ENCODE measurements at places on chromosomes 7 and 10.

GRCh38 chr10:154348-154747, 19.1 kb downstream of the ZMYND11 start:
- DNase-seq = no peak

DNA sequence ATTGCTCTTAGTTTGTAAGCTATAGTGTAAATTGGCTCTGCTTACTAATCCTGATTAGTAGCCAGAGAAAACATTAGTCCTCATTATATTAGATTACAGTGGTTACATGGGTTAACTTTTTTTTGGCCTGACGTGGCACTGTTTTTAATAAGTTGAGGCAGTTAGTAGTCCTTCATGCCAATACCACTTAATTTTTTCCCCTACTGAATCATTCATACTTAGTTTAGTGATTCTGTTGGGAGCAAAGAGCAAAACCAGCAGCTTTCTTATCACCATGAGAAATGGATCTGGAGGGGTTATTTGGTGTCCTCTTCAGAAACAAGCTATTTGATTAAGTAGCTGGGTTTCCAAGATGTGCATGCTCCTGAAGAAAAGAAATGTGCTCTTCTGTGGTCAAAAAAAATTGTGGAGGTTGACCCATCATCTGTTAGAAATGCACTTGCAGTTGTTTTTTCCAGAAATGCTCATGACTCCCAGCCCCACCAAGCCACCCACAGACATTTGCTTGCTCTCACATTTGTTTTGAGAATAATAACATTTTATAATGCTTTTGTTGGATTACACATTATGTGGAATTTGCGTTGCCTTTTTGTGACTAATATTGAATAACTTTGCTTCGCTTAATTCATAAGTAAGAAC, 258.5 kb downstream of the HDAC9 start:
- DNase-seq = no peak

DNA sequence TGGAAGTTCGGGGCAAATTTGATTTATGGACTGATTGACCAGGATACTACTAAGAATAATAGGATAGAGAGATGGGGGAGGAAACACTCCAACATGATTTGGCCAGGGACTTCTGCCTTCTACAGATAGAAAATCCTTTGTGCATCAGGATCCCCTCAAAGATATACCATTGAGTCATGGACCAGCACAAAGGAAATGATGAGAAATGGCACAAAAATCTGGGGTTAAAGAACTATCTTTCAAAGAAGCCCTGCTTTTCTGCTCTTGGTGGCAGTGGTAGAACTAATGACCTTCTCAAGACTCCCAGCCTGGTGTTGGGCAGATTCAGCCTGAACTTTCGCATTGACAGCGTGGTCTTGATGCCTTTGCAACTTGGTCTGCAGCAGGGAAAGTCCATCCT, 27.6 kb upstream of the LAMB1 start:
- DNase-seq = no peak

- DNase-seq = no peak
Measured at GRCh38 chr10:76918106-76918505, 719.5 kb downstream of the KCNMA1 start.

DNA sequence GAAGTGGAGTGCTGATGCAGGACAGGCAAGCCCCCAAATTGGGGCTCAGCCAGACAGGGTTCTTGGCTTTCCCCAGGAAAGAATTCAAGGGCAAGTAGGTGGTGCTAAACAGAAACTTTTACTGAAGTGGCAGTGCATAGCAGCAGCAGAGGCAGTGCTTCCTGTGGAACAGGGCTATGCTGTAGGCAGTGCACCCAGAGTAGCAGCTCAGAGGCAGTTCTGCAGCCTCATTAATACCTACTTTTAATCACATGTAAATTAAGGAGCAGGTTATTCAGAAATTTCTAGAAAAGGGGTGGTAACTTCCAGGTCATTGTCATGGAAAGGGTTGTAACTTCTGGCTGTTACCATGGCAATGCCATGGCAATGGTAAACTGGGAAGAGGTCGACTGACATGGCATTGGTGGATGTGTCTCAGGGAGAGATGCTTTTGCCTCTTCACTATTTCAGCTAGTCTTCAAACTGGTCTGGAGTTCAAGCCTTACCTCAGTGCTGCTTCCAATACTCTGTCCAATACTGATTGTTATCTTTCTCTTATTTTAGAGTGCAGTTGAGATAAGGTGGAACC, 29.2 kb downstream of the PRSS58 start:
- DNase-seq = no peak

- DNase-seq = no peak
Measured at GRCh38 chr7:116534790-116535189, 10.0 kb downstream of the CAV1 start.

DNA sequence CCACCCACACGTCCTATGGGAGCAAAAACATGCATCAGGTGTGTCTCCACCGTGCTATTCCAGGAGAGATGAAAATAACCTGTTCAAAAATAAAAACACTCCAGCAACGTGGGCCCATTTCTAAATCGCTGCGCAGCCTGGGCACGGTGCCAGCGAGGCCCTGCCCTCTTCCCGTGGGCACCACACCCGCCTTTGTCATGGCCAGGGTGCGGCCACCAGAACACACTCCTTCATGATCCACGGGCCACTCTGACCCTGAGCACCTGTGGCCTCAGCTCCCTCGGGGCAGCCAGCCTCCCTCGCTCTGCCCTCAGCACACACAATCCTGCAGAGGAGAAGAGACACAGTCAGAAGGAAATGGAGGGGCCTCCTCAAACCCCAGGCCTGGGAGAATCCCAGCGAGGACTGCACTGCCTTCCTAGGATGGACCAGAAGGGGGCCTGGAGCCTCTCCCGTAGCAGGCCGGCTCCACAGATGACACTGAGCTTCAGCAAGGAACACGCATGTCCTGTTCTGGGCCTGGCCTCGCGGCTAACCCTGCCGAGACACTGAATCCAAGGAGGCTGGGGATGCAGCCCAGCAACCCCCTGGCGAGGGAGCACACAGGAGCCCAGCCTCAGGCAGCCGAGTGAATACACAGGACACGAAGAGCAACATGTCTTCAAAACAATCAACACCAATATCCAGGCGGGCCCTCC, 169.0 kb downstream of the MAD1L1 start:
- DNase-seq = no peak

- DNase-seq = no peak
Measured at GRCh38 chr10:101282947-101283346, 53.7 kb upstream of the LBX1 start.

- no peak for DNase-seq
Measured at GRCh38 chr7:70634610-70635068, 497.3 kb upstream of the GALNT17 start.

DNA sequence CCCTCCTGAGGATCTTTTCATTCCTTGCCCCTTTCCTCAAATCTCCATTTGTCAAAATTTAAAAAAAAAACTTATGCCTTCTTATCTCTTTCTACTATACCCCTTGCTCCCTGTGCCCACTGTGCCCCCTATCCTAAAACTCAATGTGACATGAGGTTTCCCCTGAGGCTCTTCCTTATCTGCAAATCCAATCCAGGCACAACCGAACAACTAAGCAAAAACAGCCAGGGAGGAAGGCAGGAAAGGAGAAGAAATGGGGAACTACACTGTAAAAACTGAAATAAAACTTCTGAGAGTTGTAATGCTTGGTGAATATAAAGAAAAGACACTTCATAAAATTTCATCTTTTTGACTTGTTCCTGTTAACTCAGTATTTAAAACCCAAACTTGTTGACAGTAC, 54.2 kb downstream of the CRPPA start:
- DNase-seq = no peak

DNA sequence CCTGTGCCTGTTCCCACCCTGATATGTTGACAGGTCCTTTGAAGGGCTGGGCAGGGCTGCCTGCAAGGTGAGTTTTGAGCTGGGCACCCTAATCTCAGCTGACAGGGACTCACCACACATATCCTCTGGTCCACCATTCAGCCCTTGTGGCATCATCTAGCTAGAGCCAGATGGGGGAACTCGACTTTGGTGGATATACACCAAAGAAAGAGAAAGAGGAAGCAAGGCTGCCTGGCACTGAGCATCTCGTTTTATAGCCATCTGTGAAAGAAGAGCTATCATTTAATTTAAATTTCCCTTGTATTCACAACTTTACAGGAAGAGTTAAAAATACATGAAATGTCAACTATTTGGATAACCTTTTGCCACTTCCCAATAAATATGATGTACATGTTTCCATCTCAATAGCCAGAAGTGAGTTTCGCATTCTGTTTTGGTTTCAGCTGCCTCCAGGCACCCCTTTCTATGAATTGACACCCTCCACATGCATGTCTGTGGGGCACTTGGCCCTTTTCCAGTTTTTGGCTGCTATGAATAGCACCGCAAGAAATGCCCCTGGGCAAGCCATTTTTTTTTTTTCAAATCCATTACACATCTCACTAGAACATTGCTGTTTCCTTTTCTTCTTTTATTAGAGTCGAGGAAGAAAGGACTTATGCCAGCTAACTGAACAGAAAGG, 22.9 kb upstream of the GRB10 start:
- no peak for DNase-seq

DNA sequence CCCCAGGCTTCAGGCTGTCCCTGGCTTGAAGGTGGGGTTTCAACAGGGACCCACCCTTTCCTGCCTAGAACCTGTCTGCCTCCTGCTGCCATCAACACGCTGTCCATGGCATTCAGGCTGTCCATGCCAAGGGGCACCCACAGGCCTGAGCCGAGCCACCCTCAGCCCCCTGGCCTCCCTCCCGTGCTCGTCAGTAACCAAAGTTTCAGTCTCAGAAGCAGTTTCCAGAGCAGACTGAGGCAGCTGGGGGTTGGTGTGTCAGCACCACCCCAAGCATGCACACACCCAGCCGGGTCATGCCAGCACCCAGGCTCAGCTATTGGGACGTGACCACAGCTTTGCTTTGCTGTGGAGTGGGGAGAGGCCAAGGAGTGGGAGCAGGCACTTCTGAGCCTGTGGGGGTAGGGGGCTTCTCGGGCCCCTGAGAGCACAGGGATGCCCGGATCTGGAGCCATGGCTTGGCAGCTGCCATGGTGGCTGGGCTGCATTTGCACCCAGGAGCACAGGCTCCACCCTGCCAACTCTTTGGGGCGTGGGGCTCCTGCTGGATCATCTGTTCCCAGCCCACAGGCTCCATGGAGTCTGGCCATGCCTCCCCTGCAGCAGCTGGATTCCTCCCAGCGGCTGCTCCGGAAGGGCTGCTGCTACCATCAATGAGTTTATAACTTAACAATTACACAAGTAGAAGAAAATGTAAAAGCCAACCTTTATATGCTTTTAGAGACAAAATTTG, 314.5 kb upstream of the SEMA3C start:
- no peak for DNase-seq

- DNase-seq = no peak
Measured at GRCh38 chr7:155676052-155676451, 31.6 kb downstream of the RBM33 start.

- no peak for DNase-seq
Measured at GRCh38 chr7:34850681-34851080, 186.6 kb downstream of the DPY19L1 start.

DNA sequence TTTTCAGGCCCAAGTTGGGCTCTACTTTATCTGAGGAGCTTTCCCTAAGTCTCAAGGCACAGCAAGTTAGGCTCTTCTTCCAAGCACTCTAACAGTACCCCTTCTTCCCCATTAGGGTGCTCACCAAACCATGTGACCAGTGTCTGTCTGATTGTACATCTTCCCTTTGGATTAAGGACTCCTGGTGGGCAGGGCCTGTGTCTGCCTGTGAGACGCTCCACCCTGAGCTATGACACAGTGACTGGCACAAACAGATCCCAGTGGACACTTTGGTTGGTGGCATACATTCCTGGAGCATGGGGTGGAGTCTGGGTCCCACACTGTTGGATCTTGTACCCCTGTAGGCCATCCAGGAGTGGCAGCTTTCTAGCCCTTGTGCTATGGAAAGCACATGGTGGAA, 23.8 kb downstream of the PLPP4 start:
- no peak for DNase-seq

DNA sequence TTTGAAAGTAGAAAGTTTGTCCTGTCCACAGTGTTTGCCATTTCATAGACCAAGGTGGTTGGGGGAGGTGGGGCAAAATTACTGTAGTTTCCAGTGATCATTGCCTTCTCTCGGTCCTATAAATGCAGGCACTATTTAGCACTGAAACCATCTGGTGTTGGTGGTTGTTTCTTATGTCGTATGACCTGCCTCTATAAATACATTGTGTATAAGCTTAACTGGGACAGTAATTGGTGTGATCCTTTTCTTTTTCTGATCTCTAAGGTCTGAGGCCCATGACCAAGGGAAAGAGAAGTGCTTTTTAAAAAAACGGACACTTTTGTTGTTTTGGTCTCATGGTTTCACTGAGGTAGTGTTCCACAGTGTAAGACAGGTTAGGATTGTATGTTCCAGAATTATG, 63.1 kb downstream of the AUTS2 start:
- DNase-seq = no peak

DNA sequence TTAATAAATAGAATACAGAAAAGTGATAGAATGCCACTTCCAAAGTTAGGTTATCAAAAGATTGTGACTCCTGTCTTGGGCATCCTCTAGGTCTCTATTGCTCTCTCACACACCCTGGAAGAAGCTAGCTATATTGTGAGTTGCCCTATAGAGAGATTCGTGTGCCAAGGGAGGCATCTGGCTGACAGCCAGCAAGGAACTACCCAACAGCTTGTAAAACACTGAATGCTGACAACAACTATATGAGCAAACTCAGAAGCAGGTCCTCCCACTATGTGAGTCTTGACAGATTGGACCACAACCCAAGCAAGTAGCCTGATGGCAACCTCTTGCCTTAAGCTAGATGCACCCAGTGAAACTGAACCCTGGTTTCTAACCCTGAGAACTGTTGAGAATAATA, 55.7 kb upstream of the CDK14 start:
- no peak for DNase-seq

GRCh38 chr7:74364061-74364460, 74.9 kb downstream of the CLIP2 start:
- DNase-seq = no peak

GRCh38 chr7:120843109-120843508, 14.8 kb downstream of the TSPAN12 start:
- no peak for DNase-seq

DNA sequence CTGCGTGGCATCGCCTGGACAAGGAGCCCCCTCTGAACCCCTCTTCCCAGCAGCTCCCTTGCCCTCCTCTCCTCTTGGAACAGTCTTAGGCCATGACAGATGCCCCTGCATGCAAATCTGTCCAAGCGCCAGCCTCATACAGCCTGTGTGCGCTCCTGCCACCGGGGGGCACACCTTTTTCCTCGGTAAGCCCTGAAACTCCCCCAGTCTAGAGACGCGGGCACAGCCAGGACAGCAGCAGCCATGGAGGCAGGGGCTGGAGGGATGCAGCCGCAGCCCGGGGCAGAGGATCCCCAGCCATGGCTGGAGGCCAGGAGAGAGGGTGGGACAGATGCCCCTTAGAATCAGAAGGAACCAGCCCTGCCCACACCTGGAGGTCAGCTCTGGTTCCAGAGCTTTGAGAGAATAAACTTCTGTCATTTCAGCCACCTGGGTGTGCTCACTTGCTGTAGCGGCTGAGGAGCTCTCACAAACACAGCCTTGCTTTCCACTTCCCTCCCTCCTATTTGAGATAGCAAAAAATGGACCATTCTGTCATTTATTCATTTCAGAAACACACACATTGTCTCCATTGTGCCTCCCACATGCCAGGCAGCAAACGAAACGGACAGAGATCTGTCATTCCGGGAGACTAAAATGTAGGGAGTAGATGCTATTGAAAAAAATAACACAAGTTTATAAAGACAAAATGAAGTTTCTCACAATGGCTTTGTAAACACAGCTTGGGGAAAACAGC, 241.5 kb downstream of the WDR37 start:
- no peak for DNase-seq

- DNase-seq = no peak
Measured at GRCh38 chr7:100572281-100572948, 1.3 kb downstream of the SAP25 start.

Data from T-helper 2 cell treated with Interferon-gamma antibody and Interleukin-4, amounts not matched to agents 5 μg/mL and 100 μg/mL, for 36 hours (primary cell).